ENCODE measurements at places on chromosomes 12 and 14.

DNA sequence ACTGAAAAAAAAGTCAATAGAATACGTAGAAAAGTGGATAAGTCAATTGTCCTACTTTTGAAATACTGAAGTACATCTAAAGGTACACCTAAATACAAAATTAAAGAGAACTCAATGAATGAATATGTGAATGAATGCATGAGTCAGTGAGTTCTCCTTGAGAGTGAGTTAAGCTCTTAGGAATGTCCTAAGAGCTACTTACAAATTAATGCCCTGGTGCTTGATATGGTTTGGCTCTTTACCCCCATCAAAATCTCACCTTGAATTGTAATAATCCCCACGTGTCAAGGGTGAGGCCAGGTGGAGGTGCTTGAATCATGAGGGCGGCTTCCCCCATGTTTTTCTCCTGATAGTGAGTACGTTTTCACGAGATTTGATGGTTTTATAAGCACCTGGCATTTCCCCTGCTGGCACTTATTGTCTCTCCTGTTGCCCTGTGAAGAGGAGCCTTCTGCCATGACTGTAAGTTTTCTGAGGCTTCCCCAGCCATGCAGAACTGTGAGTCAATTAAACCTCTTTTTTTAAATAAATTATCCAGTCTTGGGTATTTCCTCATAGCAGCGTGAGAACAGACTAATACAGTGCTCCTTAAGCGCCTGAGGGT, 192.2 kb upstream of the ARHGAP5 start:
- DNase-seq: no peak

GRCh38 chr14:64671591-64671990, 32.6 kb upstream of the PLEKHG3 start:
- no peak for DNase-seq

DNA sequence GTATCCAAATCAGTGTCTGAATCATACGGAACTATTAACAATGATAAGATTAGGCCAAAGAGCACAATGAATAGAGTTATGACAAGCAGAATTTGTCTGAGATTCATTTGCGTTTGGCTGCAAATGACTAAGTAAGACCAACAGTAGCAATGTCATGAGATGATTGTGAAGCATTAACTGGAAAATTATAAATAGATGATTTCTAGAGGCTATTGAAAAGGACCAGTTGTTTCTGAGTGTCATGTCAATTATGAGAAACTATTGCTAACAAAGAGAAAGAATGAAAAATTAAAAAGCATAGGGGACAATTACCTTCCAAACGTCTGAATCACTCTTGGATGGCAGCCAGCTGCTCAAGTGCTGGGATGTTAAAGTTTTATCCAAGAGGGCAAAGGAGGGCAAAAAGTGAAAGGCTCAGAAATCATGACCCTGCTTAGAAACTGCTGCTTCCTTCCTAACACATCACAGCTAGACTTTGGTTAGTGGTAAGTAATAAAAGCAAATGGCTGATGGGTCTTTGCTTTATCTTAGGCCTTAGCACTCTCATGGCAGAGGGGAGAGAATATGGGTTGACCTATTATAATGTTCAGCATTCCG, 89.0 kb downstream of the AKAP6 start:
- DNase-seq: no peak

DNA sequence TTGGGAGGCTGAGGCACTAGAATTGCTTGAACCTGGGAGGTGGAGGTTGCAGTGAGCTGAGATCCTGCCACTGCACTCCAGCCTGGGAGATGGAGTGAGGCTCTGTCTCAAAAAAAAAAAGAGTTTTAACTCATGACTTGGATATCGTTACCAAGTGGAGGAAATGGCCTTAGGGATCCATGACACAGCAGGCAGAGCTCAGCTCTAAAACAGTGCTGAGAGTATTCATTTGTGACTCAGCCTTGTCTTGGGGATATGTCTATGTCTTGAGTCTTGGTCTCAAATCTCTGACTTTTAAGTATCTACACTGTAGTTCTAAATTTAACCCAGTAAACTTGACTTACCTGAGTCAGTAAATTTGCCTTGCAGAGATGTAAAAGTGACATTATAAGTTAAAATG, 8.8 kb upstream of the PEX5 start:
- no peak for DNase-seq

DNA sequence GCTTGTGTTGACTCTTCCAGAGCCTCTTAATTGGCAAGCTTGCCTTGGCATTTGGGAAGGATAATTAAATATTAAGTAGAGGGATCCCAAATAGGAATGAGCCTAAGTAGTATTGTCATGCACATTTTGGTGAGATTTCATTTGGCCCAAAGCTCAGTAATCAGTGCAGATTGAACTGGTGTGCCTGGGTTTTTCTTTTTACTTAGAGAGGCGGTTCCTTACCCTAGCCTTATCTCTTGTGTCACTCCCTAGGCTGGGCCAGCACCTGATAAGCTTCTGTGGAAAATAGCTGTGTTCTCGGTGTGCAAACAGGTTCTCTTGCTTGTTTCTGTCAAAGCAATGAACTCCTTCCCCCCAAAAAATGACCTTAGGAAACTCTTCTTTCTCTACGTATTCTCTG, 9.3 kb upstream of the B4GALNT3 start:
- DNase-seq: no peak

- DNase-seq: no peak
These were observed 187.7 kb upstream of the DCN start for GRCh38 chr12:91370086-91370868.

- DNase-seq: no peak
These were observed 59.6 kb upstream of the FERMT2 start for GRCh38 chr14:53010193-53011040.

DNA sequence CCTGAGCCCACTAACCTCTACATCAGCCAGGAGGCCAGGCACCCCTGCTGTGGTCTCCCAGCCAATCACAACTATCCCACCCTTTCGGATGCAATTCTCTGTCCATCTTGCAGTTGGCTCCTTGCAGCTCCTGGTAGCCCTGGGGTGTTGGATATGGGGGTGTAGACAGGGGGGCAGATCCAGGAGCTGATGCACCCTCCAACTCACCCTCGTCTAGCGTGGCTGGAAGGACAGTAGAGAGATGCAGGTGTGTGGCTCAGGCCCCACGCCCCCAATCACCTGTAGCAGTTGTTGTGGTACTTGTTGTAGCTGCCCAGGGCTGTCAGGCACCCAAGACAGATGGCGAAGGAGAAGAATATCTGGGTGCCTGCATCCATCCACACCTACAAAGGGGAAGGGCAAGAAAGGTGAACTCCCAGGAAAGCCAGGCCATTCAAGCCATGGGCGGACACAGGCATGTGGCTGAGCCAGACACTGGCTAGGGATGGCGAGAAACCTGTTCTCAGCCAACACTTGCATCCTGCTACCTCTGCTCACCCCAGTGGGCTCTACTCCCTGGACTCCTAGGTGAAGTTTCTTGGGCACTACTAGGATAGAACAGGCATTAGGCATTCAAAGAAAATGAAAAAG, 13.4 kb upstream of the SLC6A12 start:
- DNase-seq: no peak

- DNase-seq: no peak
These were observed 195.5 kb upstream of the BTG1 start for GRCh38 chr12:92341065-92341668.

DNA sequence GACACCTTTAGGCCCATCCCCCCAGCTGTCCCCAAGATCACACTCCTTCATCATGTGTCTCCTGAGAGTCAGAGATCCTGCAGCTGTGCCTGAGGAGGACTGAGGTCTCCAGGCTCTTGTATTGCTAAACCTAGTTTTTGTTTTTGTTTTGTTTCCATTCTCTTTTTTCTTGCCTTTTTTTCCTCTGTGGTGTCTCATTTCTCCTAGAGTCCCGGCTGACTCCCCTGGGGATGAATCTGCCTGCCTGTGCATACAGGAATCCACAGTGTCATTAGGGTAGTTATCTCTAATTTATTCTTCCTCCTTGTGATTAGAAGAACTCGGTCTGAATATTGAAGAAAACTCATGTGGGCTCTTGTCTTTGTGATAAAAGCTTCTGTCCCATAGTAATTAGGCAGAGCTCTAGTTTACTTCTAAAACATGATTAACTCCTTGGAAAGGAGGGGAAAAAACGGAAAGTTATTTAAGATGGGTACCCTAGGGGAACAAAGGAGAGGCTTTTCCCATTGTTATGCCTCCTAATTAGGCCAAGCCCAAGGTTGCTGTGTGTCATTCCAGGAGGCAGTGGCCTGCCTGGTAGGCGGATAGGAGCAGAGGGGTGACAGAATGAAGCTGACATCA, 343.2 kb downstream of the ZFP36L1 start:
- DNase-seq: no peak

- no peak for DNase-seq
These were observed 143.5 kb downstream of the KCNA5 start for GRCh38 chr12:5187136-5187535.

- DNase-seq: no peak
These were observed 702.7 kb downstream of the MED13L start for GRCh38 chr12:115574826-115575225.

DNA sequence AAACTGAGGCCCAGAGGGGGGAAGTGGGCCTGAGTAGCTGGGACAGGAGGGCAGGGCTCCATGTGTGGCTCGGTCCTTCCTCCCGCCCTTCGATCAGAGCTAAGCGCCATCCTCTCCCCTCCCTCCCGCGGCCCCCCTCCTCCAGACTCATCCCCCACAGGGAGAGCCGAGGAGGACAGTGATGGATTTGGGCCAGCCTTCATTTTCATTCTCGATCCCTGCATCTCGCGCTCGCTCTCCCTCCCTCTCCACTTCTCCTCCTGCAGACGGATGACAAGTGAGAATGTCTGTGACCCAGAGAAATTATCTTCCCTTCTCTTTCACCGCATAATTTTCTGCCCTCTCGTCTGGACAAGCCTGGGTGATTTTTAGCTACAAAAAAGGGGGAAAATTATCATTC, 183.3 kb downstream of the RBM19 start:
- DNase-seq: no peak

DNA sequence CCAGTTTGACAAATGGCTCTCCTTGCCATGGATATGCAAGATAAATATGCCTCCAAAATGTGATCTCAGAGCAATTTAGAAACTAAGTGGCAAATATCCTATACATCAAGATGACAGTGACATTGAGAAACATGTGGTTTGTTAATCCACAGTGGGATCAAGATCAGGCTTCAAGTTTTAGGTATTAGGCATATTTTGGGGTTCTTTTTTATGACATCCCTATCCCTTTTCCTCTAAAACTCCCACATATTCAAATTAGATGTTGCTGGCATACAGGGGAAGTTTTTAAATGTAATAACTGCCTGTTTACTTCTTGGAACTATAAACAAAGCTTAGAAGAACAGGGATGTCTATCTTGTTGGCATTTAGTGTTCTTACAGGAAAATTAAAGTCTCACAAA, 179.4 kb downstream of the CRADD start:
- DNase-seq: no peak

GRCh38 chr12:121214855-121215745, 5.2 kb downstream of the P2RX4 start:
- DNase-seq: no peak

- no peak for DNase-seq
These were observed 143.5 kb downstream of the SCARB1 start for GRCh38 chr12:124720004-124720680.

DNA sequence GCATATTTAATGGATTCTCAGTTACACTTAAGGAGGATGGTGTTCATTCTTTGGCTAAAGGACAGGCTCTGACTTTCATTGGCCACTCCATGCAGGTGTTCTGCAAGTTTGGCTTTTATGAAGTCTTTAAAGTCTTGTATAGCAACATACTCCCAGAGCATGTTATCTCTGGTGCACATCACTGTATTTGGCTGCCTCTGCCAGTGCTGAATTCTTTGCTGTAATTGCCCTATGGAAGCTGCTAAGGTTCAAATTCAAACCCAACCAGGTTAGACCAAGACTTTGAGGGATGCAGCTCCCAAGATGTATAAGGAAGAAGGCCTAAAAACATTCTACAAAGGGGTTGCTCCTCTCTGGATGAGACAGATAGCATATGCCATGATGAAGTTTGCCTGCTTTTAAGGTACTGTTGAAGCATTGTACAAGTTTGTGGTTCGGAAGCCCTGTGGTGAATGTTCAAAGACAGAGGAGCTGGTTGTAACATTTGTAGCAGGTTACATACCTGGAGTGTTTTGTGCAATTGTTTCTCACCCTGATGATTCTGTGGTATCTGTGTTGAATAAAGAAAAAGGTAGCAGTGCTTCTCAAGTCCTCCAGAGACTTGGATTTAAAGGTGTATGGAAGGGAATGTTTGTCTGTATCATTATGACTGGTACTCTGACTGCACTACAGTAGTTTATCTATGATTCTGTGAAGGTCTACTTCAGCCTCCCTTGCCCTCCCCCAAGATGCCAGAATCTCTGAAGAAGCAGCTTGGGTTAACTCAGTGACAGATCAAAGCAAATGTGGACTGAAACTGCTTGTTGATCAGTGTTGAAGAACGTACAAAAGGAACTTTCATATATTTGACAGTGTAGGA, 19.4 kb downstream of the TMEM116 start:
- no peak for DNase-seq

DNA sequence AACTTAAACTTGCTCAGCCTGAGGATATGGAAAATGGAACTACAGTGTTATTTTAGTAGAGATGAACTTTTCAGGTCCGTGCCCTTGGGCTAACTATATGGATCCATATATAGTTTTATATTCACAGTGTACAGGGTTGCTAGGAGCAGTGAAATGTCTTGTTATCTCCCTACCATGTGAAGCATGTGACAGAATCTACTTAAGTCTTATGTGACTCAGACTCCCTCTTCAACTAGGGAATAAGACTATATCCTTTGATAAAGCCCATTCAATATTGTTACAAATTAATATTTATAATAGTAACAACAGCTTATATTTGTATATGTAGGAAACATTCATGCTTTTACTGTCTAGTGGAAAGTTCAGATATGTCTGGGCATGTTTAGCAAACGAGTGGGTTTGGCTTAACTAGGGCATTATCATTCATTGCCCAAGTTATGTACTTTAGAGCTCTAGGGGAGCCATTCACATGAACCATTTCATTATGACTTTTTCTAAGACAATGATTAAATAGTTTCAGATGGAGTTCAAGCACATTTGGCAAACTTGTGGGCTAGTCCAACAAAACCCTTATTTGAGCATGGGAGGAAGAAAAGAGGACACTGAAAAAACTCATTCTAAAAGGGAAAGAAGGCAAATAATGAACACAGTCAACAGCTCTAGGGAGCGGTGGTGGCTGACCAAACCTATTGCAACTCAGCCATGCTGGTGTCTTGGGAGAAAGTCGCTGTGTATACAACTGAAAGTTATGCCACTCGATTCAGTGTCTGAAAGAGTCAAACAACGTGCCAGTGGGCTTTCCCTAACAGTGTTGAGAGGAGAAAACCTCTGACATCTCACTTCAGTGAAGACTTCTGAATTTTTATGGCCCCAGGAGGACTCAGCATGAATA, 305.9 kb upstream of the G2E3 start:
- no peak for DNase-seq

All from NK-92 treated with Interleukin-12 subunit alpha and Interleukin-12 subunit beta, amount 100 ng/mL, for 24 hours (cell line).